ENCODE measurements at places on chromosomes 7 and 10.

DNA sequence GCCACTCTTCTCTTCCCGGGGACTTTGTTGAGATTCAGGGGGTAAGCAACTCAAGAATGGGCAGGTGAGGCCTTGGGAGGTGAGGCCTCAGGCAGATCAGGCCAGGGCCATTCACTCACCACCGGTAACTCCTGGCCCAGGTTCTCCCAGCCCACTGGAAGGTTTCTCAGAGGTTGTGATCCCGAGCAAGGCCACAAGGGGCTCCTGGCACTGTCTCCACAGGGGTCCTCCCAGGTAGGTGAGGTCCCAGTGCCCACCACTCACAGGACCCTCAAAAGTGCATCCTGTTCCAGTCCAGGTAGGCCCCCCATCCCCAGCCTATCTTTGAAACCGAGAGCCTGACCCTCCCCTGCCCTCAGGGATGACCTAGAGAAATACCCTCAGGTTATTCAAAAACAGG, 236.1 kb downstream of the BUB3 start:
- DNase-seq, result no peak

DNA sequence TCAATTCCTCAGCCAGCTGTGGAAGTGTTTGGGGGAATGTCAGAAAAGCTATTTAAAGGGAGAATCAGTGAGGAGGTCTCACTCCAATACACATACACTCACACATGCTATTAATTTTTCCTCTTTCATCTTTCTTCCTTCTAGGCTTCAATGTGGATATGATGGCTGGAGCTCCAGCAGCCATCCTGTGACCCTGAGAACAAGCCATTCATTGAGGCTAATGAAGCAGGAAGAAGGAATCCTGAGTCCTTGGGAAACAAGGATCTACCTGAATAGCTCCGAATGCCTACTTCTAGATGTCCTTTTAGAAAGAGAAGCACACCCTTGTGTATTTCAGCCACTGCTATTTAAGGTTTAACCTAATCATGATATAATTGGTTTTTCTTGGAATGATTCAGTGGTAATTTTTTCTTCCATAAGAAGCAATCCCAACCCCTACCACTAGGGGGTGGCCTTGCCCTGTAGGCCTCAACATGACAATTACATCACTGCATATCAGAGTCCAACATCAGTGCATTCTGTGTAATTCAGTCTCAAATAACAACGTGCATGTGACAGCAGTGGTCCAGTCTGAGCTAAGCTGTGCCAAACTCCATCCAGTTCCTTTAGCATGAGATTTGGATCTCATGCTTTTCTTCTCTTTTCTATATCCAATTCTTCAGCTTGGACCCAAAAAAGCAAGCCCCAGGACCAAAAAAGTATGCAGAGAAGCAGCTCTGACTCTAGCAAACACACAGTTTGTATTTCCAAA, 85.3 kb upstream of the ANKRD1 start:
- DNase-seq, result peak; percentile 68

- DNase-seq, result no peak
Measured at GRCh38 chr10:131955591-131956340, 26.0 kb downstream of the BNIP3 start.

- no peak for DNase-seq
Measured at GRCh38 chr7:106421181-106421762, 136.5 kb upstream of the NAMPT start.

DNA sequence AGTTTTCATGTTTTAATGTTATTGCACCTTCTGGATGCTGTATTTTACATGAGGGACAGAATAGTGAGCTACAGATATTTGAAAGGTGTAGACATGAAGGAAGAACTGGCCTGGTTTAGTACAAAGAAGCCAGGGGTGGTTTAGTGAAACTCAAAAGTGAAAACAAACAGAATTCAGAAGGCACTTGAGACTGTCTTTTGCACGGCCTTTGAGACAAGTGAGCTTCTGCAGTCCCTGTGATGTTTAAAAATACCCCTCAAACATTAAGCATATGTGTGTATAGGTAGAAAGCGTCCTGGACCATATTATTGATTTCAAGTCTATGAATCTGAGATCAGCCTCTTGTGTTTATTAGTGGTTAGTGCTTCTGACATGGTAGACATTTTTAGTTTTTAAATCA, 118.9 kb downstream of the CDK14 start:
- DNase-seq, result no peak

GRCh38 chr7:78473021-78473420, 674.4 kb downstream of the PHTF2 start:
- DNase-seq, result no peak

- DNase-seq, result no peak
Measured at GRCh38 chr7:102424787-102425218, 8.6 kb upstream of the ORAI2 start.

DNA sequence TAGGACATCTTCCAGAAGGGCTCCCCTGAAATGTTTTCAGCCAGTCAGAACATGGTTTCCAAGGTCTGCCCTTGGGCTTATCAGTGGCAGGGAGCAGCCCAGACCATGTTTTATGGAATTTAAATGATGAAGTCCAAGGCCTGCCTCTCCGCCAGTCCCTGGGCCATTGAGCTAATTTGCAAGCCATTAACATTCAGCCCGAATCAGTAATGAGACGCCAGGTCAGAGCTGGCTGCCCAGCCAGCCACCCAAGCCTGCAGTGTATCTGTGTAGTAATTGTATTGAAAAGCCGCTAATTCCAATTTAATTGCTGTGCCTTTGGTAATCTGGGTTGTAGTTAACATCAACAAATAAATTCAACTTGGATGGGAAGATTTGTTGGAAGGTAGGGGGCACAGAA, 131.4 kb downstream of the PAXIP1 start:
- no peak for DNase-seq

DNA sequence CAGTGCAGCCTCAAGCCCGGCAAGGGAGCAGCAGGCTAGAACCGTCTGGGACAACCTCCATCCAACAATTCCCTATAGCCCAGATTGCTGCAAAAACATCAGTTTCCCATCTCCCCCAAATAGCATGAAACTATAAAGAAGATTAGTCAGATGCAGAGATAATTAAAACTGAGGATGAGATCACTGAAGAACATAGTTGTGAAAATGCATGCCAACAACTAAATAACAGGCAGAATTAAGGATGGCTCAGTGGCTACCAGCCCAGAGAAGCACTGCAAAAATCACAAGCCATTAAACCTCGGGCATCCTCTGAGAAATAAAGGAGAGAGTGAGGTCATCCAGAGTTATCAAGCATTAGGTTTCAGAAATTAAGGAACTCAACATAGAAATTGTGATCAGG, 427.1 kb downstream of the TNS3 start:
- DNase-seq, result no peak

GRCh38 chr7:121138262-121138933, 149.9 kb downstream of the CPED1 start:
- DNase-seq, result no peak

GRCh38 chr7:66697449-66698438, 42.8 kb upstream of the RABGEF1 start:
- DNase-seq, result no peak

- DNase-seq, result no peak
Measured at GRCh38 chr10:129593953-129594352, 126.9 kb downstream of the MGMT start.

DNA sequence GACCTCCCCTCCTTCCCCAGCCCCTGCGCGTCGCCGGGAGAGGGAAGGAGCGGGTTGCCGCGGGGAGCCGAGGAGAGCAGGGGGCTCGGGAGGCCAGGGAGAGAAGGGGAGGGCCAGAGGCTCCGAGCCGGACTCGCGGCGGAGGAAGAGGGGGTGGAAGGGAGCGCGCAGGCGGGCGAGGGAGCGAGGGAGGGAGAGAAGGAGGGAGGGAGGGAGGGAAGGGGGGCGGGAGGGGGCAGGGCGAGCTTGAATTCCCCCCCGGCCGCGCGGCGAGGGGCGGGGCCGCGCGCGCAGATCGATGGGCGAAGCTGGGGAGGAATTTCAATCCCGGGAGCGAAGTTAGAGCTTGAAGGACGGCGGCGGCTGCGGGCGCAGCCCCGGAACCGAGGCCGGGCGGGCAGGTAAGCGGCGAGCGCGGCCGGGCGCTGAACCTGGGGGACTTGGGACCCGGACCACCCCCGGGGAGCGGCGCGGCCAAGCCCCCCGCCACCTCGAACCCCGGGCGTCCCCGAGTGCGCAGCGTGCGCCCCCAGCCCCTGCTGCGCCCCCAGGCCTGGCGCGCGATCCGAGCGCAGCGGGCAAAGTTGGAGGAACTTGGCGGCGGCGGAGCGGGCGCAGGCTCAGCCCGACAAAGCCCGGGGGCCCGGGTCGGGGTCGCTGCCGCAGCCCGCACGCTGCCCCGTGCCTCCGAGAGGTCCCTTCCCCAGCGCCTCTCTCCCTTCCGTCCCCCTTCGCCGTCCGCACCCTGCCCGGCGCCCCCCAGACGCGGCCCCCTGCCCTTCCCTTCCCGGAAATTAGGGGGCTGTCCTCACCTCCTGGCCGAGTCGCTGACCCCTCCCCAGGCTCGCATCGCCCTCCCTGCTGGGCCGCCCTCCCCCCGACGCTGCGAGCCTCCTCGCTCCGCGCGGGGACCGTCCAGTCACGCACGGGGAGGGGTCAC, at the start of gene ELFN1:
Gene ELFN1 (plus strand): TSS at position 324 of the 940 bp plus-strand sequence. CDS start 74,320 bp downstream, outside the sequence.
- DNase-seq, result no peak

DNA sequence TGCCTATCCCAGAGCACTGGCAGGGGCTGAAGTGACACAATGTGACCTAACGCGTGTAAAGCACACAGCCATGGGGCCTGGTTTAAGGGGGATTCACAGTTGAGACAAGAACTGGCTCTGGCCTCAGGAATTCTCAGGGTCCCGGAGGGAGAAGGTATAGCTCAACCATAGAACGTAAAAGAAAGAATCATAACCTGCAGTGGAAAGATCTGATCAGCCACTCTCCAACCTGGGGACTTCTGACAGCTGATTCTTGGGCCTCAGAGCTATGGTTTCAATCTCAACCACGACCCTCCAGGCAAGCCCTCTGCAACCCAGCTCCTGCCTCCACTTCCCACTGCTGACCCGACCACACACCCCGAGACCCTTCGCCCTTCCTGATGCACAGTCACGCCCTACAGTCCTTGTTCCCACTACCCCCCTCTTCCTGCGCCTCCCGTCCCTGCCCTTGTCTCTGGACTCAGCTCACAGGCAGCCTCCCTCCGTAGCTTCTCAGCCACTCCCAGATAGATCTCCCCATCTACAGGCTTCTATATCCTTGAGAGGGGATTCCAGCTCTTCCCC, 245.2 kb downstream of the BUB3 start:
- no peak for DNase-seq

DNA sequence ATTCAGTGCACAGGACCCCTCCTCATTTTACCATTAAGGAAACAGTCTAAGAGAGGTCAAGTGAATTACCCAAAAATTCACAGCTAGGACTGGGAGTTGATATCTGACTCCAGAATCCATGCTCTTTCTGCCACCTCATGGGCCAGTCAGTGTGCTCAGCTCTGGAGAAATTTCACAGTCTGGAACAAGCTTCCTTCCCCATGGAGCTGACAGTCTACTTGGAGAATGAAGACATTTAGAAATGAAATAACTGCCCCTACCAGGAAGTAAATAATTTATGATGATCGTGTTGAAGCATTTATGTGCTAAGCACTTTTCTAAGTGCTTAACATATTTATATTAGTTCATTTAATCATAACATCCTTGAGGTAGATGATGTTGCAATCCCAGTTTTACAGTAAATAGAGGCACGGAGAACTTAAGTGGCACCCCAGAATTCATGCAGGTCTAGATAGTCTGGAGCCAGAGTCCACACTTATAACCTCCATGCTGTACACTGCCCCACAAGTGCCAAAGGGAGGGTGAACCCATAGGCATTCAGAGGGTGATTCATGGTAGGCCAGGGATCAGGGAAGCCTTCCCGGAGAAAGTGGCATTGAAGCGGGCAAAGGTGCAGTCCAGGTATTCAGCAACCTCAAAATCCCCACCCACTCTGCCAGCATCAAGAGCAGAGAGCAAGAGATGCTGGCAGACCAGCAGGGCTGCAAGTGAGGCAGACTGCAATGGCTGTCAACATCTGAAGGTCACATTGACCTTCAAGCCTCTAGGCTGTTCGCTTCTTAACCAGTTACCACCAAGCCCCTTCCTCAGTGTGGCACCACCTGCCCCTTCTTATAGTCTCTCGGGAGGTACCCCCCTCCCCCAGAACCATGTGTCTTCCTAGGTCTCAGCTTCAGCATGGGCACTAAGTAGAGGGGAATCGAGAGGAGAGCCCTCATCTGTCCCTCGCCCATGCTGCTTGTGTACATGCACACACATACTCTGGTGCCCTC, 38.4 kb upstream of the LRRC4 start:
- no peak for DNase-seq

- peak; percentile 77 for DNase-seq
Measured at GRCh38 chr7:76302347-76303201, at the start of gene HSPB1. TSS of gene HSPB1 (plus strand) at chr7:76302673. CDS start at chr7:76302713, 40 bp downstream.

GRCh38 chr10:61890430-61890829, 11.1 kb upstream of the ARID5B start:
- DNase-seq, result no peak

- no peak for DNase-seq
Measured at GRCh38 chr7:69796416-69796815, 198.1 kb downstream of the AUTS2 start.

GRCh38 chr7:36286688-36287087, 103.0 kb upstream of the ANLN start:
- DNase-seq, result no peak

GRCh38 chr7:14600766-14601367, 301.7 kb downstream of the DGKB start:
- DNase-seq, result no peak

DNA sequence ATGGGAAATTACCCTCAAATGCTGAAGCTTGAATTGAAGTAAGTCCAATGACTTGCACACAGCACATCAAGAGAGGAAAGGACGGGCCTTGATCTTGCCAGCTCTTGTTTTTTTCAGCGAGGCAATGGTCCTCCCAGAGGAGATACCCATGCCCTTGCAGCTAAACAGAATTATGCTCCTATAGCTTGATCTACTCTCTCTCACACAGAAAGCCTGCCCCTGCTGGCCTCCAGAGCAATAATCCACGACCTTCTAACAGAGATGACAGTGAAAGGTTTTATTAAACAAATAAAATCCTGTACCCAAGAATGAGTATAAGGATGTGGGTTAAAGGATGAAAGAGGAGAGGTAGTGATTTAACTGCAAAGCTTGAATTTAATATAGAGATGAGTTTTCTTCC, 268.0 kb downstream of the ADRA2A start:
- DNase-seq, result no peak

GRCh38 chr7:24949884-24950283, 30.1 kb downstream of the OSBPL3 start:
- no peak for DNase-seq

DNA sequence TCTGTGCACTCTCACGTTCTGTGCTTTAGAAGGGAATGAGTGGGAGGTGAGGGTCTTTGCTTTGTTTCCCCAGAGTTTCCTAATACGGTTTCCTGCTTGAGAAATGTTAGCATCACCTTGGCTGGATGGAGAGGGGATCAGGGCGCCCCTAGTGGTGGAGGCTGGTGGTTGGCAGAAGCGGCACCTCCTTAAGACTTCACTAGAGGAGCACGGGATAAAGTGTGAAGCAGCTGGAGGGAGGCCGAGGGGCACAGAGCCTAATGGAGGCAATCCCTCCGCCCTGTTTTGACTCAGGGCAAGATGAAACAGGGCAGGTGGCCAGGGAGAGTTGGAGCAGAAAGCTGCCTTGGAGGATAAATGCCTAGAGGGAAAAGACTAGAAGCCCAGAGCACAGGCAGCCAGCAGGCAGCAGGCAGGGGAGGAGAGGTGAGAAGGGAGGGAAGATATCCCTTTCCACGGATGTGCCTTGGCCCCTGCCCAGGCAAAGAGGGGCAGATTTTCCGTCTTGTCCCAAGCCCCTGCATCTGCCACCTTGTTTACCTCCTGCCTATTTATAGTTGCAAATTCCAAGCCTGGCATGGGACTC, 56.0 kb upstream of the BTRC start:
- peak; percentile 68 for DNase-seq

Measured in CD8-positive, alpha-beta memory T cell (primary cell).